Effector CD4-positive, alpha-beta T cell (primary cell): ENCODE measurements at places on chromosomes 5 and 9.

GRCh38 chr5:160940725-160941124, 88.7 kb upstream of the ATP10B start:
- DNase-seq: no peak

- DNase-seq: peak; percentile 10
Observed at GRCh38 chr5:56264417-56265025, 31.4 kb upstream of the ANKRD55 start.

DNA sequence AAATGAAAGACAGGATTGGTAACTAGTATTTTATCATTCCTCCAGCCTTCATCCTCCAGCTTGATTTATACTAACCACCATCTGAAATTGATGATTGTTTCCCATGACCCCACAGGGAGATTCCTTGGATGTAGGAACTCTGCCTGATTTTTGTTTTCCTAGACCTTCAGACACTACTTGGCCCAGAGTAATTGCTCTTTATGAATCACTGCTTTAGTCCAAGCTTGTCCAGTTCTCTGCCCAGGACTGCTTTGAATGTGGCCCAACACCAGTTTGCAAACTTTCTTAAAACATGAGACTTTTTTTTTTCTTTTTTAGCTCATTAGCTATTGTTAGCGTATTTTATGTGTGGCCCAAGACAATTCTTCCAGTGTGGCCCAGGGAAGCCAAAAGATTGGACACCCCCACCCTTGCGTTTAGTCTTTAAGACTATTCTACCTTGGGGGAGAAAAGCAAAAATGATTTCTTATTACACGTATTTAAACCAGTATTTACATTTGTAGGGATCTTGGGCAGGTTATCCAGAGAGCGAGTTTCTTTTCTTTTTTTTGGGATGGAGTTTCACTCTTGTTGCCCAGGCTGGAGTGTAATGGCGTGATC, 18.4 kb downstream of the BASP1 start:
- no peak for DNase-seq

DNA sequence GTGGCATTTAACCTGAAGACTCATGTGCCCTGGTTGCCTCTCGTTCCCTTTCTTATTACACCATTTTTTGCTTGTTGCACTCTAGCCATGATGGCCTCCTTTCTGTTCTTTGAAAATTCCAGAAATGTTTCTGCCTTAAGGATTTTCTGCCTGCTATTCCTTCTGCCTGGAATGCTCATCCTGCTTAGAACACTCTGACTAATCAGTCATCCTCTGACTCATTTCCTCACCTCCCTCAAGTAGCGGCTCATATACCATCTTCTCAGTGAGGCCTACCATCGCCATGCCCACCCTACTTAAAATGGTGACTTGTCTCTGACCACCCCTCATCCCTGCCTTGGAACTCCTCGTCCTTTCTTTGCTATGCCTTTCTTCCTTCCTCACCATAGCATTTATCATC, 68.8 kb downstream of the KIF4B start:
- no peak for DNase-seq

DNA sequence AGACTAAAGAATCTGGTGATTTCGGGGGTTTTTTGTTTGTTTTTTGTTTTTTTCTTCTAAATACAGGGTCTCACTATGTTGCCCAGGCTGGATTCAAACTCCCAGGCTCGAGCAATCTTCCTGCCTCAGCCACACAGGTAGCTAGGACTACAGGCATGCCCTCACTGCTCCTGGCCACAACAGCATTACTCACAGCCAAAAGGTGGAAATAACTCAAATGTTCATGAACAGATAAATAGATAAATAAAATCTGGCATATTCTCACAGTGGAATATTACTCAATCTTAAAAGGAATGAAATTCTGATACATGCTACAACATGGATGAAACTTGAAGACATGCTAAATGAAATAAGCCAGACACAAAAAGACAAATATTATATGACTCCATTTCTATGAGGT, 19.8 kb upstream of the RAD23B start:
- DNase-seq: no peak

DNA sequence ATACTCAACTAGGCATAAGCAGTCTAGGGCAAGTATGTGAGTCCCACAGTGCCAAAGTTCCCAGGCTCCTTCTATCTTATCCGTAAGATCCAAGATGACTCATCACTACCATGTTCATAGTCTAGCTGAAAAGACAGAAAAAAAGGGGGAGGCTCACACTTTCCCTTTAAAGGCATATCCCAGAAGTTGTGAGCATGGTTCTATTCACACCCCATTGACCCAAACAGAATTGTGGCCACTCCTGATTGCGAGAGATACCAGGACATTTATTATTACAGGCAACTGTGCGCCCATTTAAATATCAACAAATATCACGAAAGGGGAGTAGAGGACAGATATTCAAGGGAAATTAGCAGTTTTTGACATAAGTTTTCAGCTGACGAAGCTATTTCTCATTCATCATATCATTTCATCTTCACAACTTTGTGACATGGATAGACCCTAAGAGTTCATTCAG, 8.1 kb upstream of the PFDN1 start:
- no peak for DNase-seq

- no peak for DNase-seq
Observed at GRCh38 chr5:14231890-14232289, 88.7 kb downstream of the TRIO start.

- DNase-seq: no peak
Observed at GRCh38 chr9:127130661-127131538, 8.5 kb upstream of the ANGPTL2 start.

GRCh38 chr5:145925803-145926202, 10.6 kb upstream of the SH3RF2 start:
- DNase-seq: no peak

GRCh38 chr5:85205430-85205829, 820.8 kb upstream of the EDIL3 start:
- DNase-seq: no peak

- DNase-seq: no peak
Observed at GRCh38 chr9:571741-572140, 269.8 kb upstream of the DMRT1 start.

GRCh38 chr5:74866596-74867162, 492 bp upstream of the FAM169A start:
- no peak for DNase-seq

GRCh38 chr9:10434412-10434811, 178.4 kb downstream of the PTPRD start:
- DNase-seq: no peak

GRCh38 chr9:136943291-136944211, 987 bp downstream of the FBXW5 start:
- no peak for DNase-seq

- DNase-seq: no peak
Observed at GRCh38 chr5:32767948-32768467, 56.9 kb downstream of the NPR3 start.

GRCh38 chr5:141618030-141618803, 583 bp downstream of the DIAPH1 start:
- DNase-seq: peak; percentile 24

- no peak for DNase-seq
Observed at GRCh38 chr5:113493446-113493845, 5.2 kb upstream of the MCC start.

DNA sequence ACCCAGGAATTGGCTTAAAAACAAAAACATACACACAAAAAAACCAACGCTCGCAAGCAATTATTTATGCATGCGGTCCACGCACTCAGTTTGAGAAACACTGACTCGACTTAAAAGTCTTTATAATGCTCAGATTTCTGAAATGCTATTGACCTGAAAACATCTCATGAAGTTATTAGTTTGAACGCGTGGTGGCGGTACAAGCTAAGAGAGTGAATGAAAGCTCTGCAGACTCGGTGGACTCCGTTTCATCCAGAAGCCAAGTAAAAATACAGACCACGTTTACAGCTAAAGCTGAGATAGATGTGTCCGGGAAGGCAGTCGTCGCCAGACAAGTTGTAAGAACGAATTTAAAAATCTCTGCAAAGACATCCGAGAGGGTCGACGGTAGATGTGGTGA, at the start of gene PCDHB6:
TSS of gene PCDHB6 (plus strand) at position 246 of the 400 bp plus-strand sequence. CDS start 201 bp downstream, outside the sequence.
- no peak for DNase-seq

DNA sequence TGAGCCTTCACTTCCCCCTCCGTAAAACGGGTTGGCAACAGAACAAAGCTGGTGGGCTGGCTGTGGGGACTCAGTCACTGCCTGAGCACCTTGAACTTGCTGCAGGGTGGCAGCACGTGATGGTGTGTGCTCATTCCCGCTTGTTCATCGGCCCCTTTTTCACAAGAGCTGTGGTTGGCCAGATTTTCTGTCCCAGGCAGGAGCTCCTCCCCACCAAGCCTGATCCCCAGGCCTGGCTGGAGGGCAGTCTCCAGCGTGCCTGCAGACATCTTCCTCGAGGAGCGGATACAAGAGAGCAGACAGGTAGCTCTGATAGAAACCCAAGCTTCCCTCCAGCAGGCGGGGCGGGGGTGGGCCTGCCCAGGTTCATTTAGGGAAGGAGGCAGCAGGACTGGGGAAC, 61.9 kb upstream of the ORM1 start:
- no peak for DNase-seq

- no peak for DNase-seq
Observed at GRCh38 chr5:95543017-95543705, 11.6 kb downstream of the SKIC3 start.

- DNase-seq: no peak
Observed at GRCh38 chr9:88809355-88810161, 181.7 kb upstream of the S1PR3 start.

GRCh38 chr5:171827162-171827561, 41.5 kb downstream of the SMIM23 start:
- DNase-seq: no peak

GRCh38 chr5:157497875-157498611, 38.0 kb downstream of the NIPAL4 start:
- no peak for DNase-seq

DNA sequence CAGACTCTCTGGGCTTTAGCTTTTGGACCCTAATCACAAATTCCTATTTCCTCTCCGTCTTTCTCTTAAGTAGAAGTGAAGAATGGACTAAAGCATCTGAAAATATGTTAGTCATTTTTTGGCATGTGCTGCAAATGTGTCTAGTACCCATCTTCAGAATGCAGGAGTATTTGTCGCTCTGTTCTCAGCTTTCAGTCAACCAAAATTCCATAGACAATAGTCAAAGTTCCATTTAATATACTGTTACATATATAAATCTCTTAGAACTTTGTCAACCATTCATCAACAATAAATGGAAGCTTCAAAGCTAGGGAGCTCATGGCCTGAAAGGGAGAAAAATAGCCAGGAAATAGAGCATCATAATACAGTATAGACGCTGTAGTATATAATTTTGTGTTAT, 509.4 kb downstream of the BNC2 start:
- no peak for DNase-seq

GRCh38 chr5:78959767-78960166, 25.3 kb downstream of the ARSB start:
- DNase-seq: no peak

GRCh38 chr5:120684749-120685415, 220.8 kb downstream of the PRR16 start:
- no peak for DNase-seq

GRCh38 chr5:108437425-108437824, 55.5 kb upstream of the FBXL17 start:
- DNase-seq: no peak

DNA sequence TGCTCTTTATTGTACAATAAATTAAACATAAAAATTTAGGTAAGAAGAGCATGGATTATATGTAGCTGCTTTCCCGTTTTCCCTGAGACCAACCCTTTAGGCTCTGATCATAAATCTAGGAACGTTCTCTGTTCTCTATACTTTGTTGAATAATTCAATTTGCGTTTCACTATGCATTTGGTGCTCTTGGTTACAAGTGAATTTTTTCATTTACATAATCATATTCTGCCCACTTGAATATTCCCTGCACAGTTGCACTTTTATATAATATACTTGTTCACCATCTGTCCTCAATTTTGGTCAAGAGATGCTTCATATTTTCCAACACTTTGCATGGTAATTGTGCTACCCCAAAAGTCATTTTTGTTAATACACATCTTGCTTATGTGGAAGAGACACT, 741.8 kb downstream of the CDH12 start:
- DNase-seq: no peak

DNA sequence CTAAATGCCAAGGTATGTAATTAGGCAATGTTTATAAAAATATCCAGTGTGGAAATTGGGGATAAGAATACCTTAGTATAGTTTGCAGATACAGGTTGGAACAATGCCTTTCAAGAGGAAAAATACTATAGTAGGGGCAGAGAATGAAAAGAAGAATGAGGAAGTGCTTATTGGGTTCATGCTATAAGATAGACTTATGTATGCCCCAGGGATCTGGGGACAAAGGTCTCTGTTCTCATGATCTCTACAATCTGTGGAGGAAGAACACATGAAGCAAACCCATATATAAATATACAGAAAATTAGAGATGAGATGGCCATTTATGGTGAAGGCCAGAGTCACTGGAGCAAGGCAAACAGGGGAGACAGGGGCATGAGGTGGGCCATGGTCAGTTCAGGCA, 106.5 kb upstream of the DAB2 start:
- DNase-seq: no peak

GRCh38 chr5:77032635-77033034, 2.4 kb downstream of the AGGF1 start:
- no peak for DNase-seq

DNA sequence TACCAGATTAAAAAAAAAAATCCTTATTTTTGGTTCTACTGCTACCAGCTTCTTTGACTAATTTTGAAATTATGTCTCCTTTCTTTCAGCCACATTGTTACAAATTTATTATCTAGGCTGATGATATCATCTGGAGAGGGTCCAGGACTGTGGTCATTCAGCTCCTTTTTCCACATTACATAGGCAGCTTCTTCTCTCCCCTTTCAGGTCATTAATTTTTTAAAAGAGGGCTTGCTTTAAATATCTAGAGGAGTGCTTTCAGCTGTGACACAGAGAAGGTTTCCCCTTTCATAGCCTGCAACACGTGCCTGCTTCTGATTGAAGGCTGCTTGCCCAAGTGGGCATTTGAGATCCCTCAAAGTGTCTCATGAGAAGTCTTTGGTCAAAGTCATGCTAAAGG, 155.7 kb upstream of the PAPPA start:
- no peak for DNase-seq

DNA sequence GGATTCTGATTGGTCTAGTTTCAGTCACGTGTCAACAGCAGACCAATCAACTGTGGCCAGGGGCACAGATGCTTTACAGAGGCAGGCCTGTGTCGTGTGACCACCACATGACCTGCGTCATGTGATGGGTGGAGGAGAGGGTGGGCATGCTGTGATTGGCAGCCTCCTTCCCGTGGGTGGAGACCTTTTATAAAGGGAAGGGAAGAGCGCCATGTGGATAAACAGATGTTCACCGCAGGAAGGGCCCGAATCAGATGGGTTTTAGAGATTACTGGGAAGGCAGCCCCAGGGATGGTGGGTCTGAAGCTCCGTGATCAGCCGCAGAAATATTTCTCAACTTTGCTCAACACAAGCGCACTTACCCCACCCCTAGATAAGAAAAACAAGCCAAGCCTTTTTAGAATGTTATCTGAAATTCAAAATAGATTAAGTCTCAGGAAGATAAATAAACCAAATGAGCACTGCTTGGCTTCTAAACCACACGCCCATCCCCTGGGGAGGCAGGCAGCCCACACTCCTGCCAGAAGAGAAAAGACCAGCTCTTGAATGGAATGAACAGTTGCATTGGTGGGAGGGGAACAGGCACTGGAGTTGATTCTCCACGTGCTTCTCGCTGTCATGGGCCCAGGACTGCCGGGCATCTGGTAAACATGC, 43.6 kb downstream of the ROPN1L start:
- DNase-seq: no peak

- DNase-seq: no peak
Observed at GRCh38 chr5:73218552-73219171, 45.7 kb downstream of the TMEM174 start.
